ENCODE measurements at places on chromosomes 7 and 10. TPM values are rescaled to one million over a fixed set of nuclear protein-coding genes. Genes with fewer than 3 reads are reported as not detected.

POU6F2 gene
- not detected for total RNA-seq

FLNC gene
- 5.3 TPM for total RNA-seq

PHYHIPL gene
- total RNA-seq = 0.16 TPM

LIPF gene
- not detected for total RNA-seq

RARRES2 gene
- not detected for total RNA-seq

PTN gene
- total RNA-seq = not detected

SNCG gene
- total RNA-seq = 12.3 TPM

PTF1A gene
- total RNA-seq = not detected

PSMC2 gene
- total RNA-seq = 164 TPM

TMEM130 gene
- 0.31 TPM for total RNA-seq

All from A549 treated with Hydrocortisone at 1 μM for 4 hours (cell line).